OCI-M1 (cell line): ENCODE measurements at places on chromosomes 7 and 10.

DNA sequence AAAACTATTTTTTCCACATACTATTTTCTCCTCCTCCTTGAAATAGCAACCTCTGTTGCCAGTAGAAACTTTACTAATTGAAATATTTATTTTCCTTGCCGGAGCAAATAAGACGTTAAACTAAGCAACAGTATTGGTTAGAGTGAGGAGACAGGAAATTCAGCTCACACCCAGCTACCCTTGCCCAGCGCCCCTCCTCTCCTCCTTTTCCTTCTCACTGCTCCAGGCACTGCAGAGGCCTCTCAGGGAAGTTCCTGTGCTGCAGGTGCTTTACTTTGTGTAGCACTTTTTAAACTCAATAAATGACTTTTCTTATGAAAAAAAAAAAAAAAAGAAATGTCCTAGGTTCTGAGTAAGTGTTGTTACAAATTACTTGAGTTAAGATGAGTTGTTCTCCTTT lies 134.0 kb downstream of the SEMA3E start:
- no peak for DNase-seq

- no peak for DNase-seq
These were observed 65.0 kb upstream of the CCNY start for GRCh38 chr10:35271086-35271858.

- peak; percentile 67 for DNase-seq
These were observed 275.3 kb upstream of the MKLN1 start for GRCh38 chr7:131052285-131052904.

DNA sequence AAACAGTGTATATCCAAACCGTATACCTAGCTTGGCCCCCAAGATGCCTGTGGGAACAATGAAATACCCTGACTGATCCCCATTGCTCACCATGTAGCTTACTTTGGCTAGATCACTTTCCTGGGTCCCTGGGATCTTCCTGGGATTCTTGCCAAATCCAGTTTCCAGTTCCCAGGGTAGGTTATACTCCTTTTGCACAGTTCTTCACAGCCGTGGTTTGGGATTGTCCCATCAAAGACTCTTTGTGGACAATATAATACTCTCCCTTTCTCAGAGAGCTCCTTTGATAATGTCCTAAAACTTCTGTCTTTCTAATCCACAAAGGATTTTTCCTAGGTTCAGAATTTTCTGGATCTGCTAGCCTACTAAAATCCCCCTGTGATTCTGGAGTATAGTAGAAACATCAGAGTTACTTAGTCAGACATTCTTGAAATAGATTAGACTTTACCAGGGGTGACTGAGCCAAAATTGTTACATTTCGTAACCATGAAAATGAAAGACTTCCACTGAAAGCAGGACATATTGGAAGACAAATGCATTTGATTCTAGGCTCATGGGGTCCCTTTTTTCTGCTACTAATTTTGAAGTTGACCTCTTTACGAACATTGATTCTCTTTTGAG lies 388.3 kb upstream of the ETV1 start:
- DNase-seq, result no peak

GRCh38 chr7:84196084-84196503 lies 1.5 kb upstream of the SEMA3A start:
- peak; percentile 74 for DNase-seq

- DNase-seq, result no peak
These were observed 477.5 kb upstream of the ADARB2 start for GRCh38 chr10:2214805-2215204.

GRCh38 chr7:1845536-1846311 lies 175.6 kb downstream of the ELFN1 start:
- no peak for DNase-seq

- no peak for DNase-seq
These were observed 2.0 kb upstream of the KLF6 start for GRCh38 chr10:3787016-3787400.

- DNase-seq, result no peak
These were observed 239.0 kb upstream of the KLF6 start for GRCh38 chr10:4024027-4024426.
